ENCODE measurements at places on chromosomes 7 and 10.

DNA sequence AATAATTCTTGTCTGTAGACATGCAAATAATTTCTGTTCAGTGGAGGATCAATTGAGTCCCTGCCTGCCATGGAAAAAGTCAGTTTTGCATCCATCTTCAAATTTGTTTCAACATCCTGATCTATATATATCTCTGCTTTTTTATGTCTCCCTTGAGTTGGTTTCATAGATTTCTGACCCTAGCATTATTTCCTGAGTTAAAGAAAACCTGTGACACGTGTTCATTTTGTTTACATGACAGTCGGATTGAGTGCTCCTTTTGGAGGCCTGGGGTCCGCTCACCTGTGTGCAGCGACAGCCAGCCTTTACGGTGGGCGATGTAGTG is 674 bp downstream of the MRPS24 start:
- no peak for DNase-seq

DNA sequence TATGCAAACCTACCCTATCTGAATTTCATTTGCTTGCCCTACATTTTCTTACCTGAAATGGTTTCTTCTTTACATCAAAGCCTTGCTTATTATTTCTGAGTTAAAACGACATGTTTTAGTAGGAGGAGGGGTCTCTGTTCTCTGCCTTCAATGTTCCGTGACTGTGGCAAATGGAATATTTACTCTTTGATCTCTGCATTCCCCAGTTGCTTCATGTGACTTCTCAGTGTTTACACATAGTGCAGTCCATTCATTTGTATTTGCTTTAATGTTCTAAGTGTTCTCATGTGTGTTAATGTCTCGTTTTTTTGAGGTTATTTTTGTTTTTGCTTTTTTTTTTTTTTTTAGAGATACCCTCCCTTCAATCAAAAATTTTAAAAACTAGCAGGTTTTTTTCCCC is 75.8 kb downstream of the GNAI1 start:
- DNase-seq = no peak

DNA sequence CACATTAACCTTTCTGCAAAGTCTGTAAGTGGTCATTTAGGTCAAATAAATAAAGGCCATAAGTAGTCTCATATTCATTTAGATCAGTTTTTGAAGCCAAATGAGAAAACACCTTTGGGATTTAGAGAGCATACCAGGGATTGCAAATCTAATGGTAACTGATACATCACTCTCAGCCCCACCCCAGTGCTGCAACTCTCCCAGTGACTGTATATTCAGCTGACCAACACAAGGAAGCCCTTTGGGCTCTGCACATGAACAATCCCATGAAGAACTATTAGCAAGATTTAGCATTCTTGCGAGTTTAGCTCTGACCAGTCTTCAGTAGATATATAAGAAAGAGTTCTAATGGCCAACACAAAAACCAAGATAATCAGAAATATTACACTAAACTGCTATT is 252.3 kb downstream of the CSTF2T start:
- no peak for DNase-seq

GRCh38 chr7:108266491-108266890 is 136.3 kb upstream of the LAMB4 start:
- no peak for DNase-seq

GRCh38 chr7:48280100-48280499 is 108.8 kb downstream of the ABCA13 start:
- DNase-seq = no peak
